ENCODE measurements at places on chromosomes 12 and 14.

DNA sequence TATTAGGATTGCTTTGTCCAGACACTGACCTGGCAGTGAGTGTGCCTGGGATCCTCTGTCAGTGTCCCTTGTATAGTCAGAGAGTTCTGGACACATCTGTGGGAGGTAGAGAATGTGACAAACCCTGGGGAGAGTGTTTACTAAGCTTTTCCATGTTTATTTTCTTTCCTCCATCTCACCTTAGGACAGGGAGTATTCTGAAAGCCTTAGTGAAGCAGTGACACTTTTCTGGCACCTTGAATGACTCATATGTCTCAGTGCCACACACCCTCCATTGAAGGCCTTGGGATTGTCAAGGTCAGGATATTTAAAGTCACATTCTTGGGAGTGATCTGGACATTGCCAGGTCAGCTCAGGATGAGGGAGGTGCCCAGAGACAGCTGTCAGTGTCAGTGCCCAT is 34.9 kb upstream of the CTDSP2 start:
- DNase-seq, result no peak

- DNase-seq, result no peak
These were observed 648.5 kb downstream of the RPS29 start for GRCh38 chr14:48937541-48938195.

GRCh38 chr12:13496111-13496510 is 299.6 kb downstream of the EMP1 start:
- no peak for DNase-seq

GRCh38 chr14:55123101-55123500 is 6.0 kb upstream of the LGALS3 start:
- DNase-seq, result no peak

DNA sequence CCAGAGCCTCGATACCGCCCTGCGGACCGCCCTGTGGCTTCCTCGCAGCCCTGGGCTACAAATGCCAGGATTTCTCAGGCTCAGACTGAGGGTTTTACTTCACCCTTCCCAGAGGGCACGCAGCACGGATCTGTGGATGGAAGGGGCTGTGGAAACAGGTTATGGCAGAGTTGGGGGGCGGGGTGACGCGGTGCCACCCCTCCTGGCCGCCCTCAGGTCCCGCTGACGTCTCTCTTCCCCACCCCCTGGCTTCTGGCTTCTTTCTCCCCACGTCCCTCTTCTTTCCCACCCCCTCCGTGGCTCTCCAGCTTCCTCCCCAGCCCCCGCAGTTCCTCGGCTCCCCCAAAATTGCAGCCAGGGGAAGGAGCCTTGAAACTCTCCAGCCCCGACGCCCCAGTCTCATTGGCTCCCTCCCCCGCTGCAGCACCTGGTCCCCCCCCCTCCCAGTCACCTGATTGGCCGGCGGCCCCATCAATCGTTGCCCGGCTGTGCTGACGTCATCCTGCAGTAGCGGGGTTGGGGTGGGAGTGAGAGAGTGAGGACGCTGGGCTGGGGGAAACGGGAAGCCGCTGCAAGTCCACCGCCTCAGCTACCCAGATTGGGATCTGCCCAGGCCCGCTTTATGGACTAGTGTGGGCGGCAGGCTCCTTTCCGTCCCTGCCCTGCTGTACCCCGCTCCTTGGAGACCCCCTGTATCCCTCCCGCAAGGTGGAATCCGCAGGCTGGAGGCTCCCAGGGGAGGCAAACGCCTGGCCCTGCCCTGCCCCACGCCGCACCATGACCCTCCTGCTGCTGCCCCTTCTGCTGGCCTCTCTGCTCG is at the start of gene CLSTN3:
TSS of gene CLSTN3 (plus strand) at position 500 of the 820 bp plus-strand sequence. CDS start at position 778, 278 bp downstream.
- DNase-seq, result no peak

- DNase-seq, result no peak
These were observed 93.1 kb upstream of the SFSWAP start for GRCh38 chr12:131617596-131618302.

- DNase-seq, result no peak
These were observed 31.1 kb downstream of the PLEKHH1 start for GRCh38 chr14:67564236-67564635.

DNA sequence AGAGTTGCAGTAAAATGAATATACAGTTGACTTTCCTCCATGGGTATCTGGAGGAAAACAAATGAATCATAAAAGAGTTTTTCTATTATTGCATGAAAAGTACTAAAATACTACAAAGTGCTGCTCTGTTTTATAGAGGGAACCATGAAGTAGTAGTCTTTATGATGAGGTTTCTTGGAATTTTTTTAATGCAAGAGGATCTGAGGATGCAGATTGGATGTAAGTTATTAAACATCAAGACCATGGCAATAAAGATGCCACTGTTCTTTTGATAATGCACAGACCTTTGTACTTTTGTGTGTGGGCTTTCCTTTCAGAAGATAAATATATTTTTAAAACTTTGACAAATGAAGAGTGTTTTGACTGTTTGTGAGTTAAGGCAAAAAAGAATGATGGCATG is 87.5 kb downstream of the DACT1 start:
- DNase-seq, result no peak

DNA sequence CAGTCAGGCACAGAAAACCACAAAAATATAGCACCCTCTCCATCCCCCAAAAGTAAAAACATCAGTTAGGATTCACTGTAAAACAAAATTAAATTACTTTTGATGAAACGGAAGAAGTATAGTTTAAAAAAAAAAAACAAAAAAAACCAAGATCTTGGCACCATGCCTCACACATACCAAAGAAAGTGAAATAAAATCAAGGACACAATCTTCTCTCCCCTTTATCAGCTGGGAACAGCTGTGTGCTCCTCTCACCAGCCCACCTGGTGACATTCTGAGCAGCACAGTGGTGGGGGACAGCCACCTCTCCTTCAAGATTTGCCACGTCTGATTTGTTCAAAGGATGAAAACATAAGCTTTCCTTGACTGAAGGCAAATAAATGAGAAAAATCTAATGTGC is 55.5 kb downstream of the ESR2 start:
- no peak for DNase-seq

- no peak for DNase-seq
These were observed 7.3 kb upstream of the C12orf50 start for GRCh38 chr12:88036353-88036965.
